ENCODE measurements at places on chromosomes 5 and 9.

DNA sequence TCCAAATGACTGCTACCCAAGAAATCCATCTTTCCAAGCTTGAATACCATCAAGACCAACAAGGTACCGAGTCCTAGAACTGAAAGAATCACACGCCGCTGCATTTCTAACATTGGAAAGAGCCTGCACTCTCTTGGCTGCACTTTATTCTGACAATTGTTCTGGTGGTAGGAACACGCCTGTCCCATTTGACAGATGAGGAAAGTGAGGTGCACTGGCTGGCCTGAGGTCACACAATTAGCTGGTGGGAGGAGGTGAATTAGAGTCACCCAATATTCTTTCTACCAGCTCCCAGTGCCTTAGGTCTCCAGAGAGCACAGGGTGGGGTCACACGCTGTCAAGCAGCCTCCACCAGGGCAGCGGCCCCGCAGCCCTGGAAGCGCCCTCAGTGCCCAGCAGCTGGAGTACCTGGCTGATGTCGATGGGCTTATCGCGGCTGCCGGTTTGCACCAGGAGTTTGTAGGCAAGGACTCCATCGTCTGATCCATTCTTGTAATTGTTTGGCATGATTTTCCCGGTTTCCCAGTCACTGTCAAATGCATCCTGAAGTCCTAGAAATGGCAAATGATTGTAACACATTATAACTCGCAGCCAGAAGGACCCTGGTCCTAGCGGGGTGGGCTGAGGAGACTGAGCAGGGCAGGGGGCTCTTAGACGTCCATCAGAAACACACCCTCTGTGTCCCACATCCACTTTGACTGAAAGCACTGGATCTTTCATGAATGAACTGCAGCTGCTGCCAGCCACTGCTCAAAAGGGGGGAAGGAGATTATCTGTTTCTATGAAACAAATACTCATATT is 55.1 kb downstream of the PTCH1 start:
- DNase-seq: no peak

DNA sequence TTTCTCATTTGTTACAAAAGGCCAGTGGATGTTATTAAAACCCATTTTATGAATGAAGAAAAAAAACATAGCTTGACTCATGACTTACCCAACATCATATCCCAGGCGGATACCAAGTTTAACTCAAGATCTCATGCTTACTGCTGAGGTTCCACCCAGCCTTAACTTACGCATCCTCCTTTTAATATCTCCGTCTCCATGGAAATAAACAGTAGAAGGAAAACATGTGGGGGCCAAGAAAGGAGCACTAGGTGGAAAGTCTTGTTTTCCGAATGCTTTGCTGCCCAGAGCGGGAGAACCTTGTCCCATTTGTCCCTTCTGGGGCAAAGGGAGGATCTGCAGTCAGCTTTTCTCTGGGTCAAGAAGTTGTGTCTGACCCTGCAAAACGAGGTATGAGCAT is 44.1 kb downstream of the ANGPTL2 start:
- DNase-seq: no peak

DNA sequence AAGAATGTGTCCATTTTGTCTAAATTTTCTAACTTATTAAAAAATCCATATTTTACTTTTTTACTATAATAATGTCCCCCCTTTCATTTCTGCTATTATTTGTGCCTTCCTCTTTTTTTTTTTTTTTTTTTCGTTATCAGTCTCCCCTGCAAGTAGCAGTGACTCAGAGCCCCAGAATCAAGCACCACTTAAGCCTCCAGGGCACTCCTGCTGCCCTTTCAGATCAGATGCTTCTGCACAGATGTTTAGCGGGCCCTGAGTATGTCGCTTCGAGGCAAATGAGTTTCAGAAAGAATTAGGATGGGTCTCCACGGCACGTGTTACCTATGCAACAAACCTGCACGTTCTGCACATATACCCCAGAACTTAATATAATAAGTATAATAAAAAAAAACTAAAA is 11.7 kb downstream of the MED7 start:
- DNase-seq: no peak

- no peak for DNase-seq
Measured at GRCh38 chr9:84593352-84593751, 76.2 kb upstream of the NTRK2 start.

DNA sequence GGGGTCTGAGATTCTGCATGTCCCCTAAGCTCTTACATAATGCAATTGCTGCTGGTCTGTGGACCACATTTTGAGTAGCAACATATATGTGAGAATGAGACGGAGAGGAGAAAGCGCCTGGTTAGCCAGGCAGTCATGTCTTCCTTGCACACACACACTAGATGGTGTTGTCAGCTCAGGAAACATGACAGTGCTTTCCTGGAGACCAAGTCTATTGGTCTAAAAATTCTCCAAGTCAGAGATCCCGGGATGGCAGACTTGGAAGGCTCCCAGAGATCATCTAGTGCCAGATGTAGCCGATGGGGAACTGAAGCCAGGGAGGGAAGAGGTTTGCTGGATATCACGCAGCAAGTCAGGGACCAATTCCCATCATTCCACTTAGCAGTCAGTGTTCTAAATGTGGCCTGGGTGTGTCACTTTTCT is 53.4 kb downstream of the GALNT12 start:
- no peak for DNase-seq

GRCh38 chr9:71716138-71716909 is 52.0 kb downstream of the CEMIP2 start:
- DNase-seq: no peak

DNA sequence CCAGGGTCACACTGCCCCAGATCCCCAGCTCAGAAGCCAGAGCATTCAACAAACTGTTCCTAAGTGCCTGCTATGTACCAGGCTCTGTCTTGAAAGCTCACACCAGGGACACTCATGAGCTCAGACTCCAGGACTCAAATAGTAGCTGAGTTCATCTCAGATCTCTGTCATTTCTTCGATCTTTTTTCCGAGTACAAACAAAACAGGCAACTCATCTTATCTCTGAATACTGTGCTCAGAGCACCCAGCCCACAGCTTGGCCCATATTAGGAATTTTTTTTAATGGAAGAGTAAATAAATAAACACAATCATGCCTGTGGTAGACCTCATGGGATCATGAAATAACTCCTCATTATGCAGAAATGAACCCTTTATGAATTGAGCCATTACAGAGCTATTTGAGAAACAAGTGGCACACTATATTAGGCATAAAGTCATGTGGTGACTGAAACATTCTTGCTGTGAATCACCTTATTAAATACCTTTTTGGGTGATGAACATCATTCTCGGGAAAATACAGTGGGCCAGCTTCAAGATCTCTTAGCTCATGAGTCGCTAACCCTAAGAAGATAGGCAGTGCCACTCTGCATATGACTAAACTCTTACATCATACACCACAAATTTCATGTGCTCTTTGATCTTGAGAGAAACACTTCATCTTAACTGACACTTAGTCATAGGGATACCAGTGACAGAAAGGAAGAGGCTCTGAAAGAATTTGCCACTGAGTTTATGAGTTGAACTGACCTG is 9.9 kb downstream of the SH3RF2 start:
- no peak for DNase-seq

DNA sequence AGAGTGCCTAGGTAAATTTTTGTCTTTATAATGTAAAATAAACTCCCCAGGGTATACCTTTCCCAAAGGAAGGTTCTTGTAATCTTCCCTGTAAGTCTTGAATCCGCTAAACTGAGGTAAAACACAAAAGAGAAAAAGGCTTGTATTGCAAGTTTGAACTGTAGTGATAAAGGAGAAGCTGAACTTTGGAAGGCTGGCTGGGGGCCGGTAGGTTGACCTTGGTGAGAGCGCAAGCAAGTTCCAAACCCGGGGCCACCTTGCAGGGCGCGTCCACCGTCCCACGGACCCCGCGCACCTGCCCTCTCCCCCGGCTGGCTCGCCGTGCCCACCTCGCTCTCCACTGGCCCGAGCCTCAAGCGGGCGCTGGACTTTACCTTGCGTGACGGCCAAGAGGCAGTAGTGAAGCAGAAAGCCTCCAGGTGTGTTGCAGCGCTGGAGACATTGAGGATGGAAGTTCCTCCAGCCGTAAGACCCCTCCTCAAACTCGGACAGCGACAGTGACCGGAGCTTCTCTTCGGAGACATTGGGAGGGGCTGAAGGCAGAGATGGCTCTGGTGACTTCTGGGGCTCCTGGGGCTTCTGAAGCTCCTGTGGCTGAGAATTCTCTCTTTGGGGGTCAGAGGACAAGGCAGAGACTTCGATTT is 428 bp downstream of the SLCO4C1 start:
- no peak for DNase-seq

GRCh38 chr5:66642538-66642937 is 46.3 kb downstream of the MAST4 start:
- no peak for DNase-seq

DNA sequence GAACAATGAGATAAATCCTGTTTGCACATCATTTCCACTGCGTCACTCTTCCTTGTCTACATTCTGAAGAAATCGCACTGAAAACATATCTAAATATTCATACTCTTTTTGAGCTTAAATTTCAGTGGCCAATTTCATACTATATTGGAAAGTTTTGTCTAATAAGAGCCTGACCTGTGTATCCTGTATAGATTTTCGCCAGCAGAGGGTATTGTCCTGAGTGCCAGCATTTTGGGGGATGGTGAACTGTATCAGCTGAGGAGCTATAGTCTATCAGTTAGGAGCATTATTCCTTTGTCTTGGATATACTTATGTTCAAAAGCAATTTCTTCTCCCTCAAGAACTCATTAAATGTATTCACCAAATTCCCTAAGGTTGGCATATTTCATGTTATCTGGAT is 102.3 kb downstream of the SEMA6A start:
- DNase-seq: no peak

- no peak for DNase-seq
Measured at GRCh38 chr9:17627641-17628040, 48.8 kb downstream of the SH3GL2 start.
